Naive thymus-derived CD8-positive, alpha-beta T cell (primary cell): ENCODE measurements at places on chromosomes 5 and 9. TPM values are rescaled to one million over a fixed set of nuclear protein-coding genes. Genes with fewer than 3 reads are reported as not detected.

- peak overlapping the region; percentile 82 for H3K4me3 ChIP-seq
- H3K4me1 ChIP-seq: peaks cover 10% of the 10 kb centered on the region
- DNase-seq: no peak
- no peak overlapping the region for H3K27ac ChIP-seq
These were observed 16.4 kb upstream of the C5orf47 start for GRCh38 chr5:173972607-173972924.

GRCh38 chr5:143921525-143922311, 109.8 kb downstream of the HMHB1 start:
- H3K4me1 ChIP-seq: no peaks in the 10 kb centered on the region
- H3K4me3 ChIP-seq: no peak overlapping the region
- no peaks in the 10 kb centered on the region for H3K36me3 ChIP-seq
- no peak for DNase-seq

DNA sequence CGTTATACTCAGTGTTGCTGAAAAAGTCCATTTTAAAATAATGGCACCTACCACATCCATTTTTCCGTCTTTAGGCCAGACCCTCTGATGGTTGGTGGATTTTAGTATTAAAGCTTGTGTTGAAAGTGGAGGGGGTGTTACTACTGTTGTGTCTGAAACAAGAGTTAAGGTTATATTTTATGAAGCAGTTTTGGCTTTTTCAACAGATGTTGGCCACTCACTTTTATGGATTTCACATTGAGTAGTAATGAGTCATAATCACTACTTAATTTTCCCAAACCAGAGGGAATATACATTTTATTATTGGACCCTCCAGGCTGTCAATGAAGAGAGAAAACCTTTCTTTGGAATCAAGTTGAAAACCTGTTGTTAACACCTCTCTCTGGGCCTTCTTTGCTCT, 88.0 kb downstream of the TRIO start:
- DNase-seq: no peak
- no peaks in the 10 kb centered on the region for H3K36me3 ChIP-seq
- H3K4me1 ChIP-seq: no peaks in the 10 kb centered on the region
- no peak overlapping the region for H3K4me3 ChIP-seq
- no peak overlapping the region for H3K27ac ChIP-seq

Gene NNT
- 49.5 TPM for polyA plus RNA-seq

Gene OSMR
- polyA plus RNA-seq: 0.18 TPM
